ENCODE measurements at places on chromosomes 12 and 14.

- DNase-seq, result no peak
Measured at GRCh38 chr14:90664911-90665310, 151.3 kb downstream of the TTC7B start.

DNA sequence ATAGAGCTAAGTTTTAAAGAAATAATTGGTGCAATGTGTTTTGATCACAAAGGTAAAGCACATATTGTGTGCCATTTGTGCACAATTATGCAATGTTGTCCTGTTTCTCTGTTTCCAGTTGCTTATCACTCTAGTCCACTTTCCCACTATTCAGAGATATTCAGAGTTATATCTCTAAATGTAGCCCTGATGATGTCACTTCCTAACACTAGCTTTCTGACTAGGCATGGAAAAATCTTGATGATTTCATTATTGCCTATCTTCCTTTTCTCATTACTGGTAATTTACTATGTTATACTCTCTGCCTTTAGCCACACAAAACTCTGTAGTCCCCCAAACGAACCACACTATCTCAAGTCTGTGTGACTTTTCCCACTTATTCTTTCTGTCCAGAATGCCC is 221.2 kb downstream of the TRHDE start:
- no peak for DNase-seq

- DNase-seq, result no peak
Measured at GRCh38 chr12:6266541-6266966, 43.9 kb upstream of the PLEKHG6 start.

DNA sequence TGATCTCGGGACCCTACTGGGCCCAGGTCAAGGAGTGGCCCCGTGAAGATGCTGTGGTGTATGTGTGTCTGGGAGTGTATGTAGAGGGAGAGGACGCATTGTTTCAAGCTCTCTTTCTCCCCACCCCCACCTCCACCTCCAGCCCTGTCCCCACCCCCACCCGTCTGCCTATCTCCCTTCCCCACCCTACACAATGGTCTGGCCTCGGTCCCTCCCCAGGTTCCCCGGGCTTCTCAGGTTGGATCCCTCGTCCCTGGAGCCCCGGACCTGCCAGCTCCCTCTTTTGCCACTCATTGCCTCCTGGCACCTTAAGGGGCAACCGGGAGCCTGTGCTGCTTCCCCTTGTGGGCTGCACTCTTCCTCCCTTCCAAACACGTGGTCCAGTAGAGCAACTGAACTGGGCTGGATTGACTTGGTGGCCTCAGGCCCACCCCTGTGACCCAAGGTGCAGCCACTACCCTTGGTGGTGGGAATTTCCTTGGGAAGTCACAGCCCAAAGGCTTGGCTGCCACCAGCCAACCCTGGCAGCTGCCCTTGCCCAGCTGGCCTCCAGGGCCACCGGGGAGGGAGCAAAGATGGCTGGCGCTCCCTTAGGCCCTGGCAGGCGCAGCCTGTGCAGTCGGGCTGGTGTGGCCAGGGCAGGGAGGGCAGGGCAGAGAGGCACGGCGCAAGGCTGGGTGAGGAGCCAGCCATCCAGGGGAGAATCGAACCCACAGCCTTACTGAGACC is 628 bp downstream of the VRTN start:
- DNase-seq, result no peak

- no peak for DNase-seq
Measured at GRCh38 chr12:79655036-79655435, 35.7 kb downstream of the PAWR start.

GRCh38 chr12:10624605-10625004 is 11.2 kb upstream of the MAGOHB start:
- no peak for DNase-seq

GRCh38 chr12:47718531-47718930 is 6.8 kb downstream of the ENDOU start:
- DNase-seq, result no peak
